Tibial artery (tissue), 4 donors: ENCODE measurements at places on chromosomes 11 and 22.
A peak's percentile ranks its signal among the peaks of the same experiment; 100 is the strongest.

DNA sequence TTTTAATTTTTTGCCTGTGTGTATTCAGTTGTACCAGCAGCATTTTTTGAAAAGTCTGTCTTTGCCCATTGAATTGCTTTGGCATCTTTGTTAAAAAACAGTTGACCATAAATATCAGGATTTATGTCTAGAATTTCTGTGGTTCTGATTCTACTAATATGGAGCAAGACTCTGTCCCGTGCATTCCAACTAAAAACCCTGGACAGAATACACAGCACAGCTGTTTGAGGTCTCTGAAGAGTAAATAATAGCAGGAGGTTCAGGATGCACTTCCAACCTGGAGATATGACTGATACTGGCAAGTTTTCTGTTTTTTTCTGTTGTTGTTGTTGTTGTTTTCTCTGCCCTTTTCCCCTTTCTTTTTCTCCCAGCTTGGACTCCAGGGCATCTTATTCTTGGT, 141.9 kb downstream of the TMEM135 start:
- DNase-seq, result no peak

GRCh38 chr22:20641198-20641892, 132.6 kb upstream of the SERPIND1 start:
- no peak for DNase-seq

- no peak for DNase-seq
Observed at GRCh38 chr11:120372296-120372695, 36.1 kb downstream of the ARHGEF12 start.

DNA sequence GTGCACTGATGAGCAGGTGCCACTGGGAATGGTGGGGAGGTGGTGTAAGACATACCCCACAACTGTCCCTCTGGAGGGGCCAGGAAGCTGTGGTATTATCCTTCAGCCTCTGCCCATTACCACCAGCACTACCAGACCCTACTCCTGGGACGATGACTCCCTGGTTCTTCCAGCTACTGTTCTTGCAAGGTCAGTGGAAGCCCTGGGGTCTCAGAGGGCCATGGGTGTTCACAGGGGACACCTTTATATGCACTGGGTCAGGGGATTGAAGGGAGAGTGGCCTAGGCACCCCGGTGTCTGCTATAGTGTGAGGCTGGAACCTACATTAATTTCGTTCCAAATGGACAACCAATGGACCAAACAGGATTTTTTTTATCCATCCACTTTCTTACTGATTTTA, 102.1 kb downstream of the RPS6KA4 start:
- DNase-seq, result peak; percentile 11

DNA sequence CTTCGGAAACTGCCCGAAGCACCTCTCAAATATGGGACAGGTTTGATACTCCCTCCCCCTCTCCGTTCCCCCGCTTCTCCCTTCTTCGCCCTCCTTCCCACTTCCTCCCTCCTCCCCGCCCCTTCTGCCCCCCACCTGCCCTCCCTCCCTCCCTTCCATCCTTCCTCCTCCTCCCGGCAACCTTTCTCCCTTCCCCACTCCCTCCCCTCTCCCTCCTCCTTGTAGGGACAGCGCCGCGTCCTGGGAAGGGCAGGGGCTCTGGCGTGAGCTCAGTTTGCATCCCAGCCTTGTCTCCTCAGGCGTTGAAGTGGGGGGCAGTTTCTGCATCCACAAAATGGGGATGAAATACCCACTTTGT, 6.1 kb upstream of the NFAM1 start:
- no peak for DNase-seq

- DNase-seq, result no peak
Observed at GRCh38 chr11:62817129-62817528, 11.9 kb upstream of the NXF1 start.

- DNase-seq, result no peak
Observed at GRCh38 chr22:22421392-22421791, 87.2 kb downstream of the ZNF280B start.

GRCh38 chr11:57639321-57640067, 10.2 kb downstream of the YPEL4 start:
- DNase-seq, result no peak

DNA sequence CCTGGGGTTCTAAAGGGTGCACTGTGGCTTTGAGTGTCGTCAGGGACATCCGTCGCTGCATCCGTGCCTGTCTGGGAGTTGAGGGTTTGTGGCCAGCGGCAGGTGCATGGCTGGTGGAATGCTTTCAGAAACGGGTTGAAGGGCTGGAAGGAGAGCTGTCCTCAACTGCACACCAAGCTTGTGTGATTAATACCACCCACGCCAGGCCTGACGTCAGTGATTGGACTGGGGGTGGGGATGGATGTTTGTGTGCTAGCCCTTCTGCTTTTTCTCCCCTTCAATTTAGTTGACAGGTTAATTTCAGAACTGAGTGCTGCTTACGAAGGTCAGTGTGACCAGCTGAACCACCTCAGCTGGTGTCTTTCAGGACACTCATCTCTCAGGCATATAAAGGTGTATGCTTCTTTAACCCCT, 3.2 kb upstream of the GAB2 start:
- peak; percentile 84 for DNase-seq

- DNase-seq, result no peak
Observed at GRCh38 chr11:33321422-33321821, 64.2 kb downstream of the HIPK3 start.

DNA sequence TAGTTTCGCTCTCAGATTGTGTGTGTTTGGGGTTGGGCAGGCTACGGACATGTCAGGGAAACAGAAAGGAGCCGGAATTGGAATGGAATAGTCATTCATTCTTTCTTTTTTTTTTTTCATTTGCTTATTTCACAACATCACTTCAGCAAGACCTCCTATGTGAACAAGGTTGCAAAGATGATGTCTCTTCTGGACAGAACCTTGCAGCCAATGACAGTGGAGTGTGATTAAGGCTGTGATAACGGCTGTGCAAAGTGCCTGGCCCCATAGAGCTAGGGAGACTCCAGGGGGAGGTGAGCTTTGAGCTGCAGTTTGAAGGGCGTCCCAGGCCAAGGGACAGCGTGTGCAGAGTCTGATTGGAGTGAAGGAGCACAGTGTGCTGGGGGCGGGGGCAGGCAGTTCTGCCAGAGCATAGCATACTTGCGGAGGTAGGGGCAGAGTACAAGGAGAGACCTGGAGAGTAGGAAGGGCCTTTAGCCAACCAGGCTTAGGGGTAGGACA, 3.4 kb downstream of the TIGD3 start:
- no peak for DNase-seq

- peak; percentile 42 for DNase-seq
Observed at GRCh38 chr11:7436657-7437056, 48.6 kb upstream of the OLFML1 start.

DNA sequence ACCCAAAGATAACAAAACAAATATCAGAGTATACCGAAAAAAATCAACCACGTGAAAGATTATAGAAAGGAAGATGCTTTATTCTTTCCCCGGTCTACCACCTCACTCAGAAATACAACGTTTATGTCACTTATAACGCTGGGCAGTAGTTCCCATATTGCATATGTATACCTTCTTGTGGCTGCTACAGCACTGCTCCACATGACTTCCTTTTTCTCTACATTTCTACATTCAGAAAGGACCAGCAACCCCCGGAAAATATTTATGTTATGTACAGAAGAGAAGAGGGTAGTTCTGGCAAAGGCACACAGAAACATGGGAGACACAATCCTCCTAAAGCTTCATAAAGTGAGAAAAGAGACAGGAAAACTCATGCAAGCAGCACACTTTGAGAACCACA, 56.8 kb downstream of the MTMR2 start:
- no peak for DNase-seq

GRCh38 chr11:40435344-40435743, 1024.1 kb downstream of the LRRC4C start:
- DNase-seq, result no peak

- DNase-seq, result no peak
Observed at GRCh38 chr22:47356511-47357011, 594.1 kb downstream of the TBC1D22A start.

DNA sequence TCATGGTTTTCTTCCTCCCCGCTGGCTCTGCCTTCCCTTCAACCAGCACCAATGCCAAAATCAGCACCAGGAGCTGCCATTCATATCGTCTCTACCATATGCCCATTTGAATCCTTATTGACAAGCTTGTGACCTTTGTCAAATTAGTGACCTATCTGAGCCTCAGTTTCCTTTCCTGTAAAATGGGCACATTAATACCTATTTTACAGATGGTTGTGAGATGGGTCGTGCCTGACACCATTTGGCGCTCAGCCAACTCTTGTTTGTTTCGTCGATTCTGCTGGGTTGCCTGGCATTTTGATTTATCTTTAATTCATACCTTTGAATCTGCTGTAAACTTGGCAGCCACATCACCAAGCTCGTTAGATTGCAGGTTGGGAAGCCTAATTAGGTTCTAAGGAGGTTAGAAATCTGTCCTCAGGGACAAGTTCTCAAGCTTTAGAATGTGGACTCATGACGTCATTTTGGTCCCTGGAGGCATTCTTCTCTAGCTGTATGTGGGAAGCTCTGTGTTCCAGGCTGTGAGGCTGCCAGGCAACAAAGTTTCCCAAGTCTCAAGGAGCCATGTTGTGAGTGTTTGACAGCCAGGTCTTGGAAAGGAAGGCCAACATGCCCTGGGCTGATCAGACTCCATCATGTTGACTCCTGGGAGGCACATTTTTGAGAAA, 61.0 kb downstream of the RPS6KA4 start:
- DNase-seq, result peak; percentile 89

DNA sequence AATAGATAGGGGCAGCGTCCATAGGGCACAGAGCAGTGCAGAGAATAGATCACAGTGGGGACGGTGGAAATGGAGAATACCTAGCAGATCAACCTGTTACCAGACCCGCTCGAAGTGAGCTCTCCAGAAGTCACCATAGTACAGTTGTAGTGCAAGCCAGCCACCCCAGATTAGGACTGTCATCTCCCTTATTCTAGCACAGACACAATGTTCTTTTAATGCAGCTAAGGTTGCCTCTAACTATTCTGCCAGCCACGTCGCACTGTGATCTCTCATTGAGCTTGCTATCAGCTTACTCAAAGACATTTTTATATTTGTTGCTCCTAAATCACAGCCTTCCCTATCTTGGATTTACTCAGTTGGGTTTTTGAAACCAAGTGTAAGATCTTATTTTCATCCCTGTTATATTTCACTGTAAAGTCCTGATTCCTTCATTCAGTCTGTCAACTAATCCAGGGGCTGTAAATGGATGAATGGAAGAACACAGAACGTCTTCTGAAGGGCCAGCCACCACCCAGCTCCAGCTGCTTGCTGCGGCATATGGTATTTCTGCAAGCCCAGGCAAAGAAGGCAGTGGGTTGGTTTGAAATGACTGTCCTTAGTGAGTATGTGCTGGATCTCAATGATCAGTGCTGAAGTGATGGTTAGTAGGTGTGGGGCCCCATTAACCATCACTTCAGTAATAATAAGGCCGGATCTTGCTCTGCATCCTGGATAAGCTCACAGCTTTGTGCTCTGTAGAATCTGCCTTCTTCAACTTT, 3.4 kb downstream of the PARVA start:
- DNase-seq, result no peak

DNA sequence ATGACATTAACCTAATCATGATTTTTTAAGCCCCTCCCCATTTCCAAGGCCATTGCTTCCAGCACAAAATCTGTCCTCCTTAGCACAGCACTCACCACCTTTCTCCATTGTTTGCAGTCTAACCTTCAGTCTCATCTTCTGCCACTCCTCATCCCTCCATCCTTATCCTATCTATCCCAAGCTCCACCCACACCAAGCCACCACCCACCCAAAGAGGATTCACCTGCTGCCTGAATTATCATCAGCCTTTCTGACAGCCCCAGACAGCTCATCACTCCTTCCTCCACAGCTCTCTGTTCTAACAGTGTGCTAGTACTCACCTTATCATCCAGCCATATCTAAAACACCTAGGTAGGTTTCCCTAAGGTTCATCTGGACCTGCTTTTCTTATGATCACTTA, 20.7 kb upstream of the SMCO4 start:
- DNase-seq, result no peak

DNA sequence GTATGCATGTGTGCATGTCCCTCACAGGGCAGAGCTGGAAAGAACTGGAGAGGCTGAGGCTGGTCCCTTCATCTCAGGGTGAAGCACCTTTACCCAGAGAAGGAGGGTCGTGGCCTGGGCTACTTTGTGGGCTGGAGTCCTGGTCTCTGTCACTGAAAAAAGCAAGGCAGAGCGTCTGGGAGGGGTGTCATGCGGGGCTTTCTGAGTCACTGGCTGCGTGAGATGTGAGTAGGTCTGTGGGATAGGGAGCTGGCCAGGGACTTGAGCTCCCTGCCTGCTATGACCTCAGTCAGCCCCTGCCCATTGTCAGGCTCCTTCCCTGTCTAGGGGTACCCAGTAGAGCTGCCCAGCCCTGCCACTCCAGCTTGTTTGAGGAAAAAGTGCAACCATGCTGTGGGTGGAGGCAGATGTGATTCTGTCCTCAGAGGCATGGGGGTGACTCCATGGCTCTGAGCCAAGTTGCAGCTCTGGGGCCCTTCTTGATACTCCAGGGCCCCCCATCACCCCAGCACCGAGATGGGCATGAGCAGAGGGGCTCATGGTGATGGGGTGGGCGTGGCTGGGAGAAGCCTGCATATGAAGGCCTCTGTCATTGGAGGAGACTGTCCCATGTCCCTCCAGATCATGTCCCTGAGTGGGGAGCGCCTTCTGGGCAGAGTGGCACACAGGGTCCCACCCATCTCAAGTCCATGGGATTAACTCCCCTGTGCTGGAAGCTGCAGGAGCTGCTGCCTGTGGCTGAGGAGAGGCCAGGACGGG, 27.8 kb downstream of the KCNQ1 start:
- peak; percentile 40 for DNase-seq

GRCh38 chr11:73263640-73264039, 8.5 kb upstream of the P2RY6 start:
- no peak for DNase-seq

- no peak for DNase-seq
Observed at GRCh38 chr11:36035999-36036398, 92.1 kb downstream of the LDLRAD3 start.

GRCh38 chr11:101456812-101457211, 127.0 kb downstream of the TRPC6 start:
- no peak for DNase-seq

- peak; percentile 91 for DNase-seq
Observed at GRCh38 chr22:30574997-30575671, 669 bp upstream of the GAL3ST1 start.

GRCh38 chr11:107669191-107669740, 42.6 kb downstream of the SLN start:
- DNase-seq, result no peak

DNA sequence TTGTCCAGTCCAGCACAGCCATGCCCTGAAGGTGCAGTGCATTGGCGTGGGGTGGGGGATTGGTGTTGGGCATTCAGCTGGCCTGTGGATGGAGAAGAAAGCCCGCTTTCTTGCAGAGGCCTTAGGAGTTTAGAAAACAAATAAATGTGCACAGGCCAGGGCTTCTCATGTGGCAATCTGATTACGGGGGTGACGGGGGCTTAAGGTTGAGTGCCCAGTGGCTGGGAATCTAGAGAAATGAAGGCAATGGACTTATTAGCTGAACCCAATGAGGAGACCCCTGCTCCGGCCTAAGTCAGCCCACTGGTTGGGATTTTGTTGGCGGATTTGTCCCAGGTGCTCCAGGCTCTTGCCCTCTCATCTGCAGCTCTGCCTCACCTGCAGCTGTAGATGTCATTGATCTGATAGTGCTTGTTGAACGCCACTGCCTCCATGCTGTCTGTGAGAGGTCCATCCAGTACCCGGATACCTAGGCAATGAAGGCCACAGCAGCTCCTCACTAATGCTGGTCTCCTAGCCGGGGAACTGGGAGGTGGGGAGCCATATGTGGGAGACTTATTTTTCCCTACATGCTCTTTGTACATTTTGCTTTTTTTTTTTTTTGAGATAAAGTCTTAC, 6.2 kb downstream of the PCSK7 start:
- no peak for DNase-seq
